ENCODE measurements at places on chromosomes 1 and 21. TPM values are rescaled to one million over a fixed set of nuclear protein-coding genes. Genes with fewer than 3 reads are reported as not detected.

GRCh38 chr1:163085904-163086268 lies 16.7 kb downstream of the RGS4 start:
- no peak for DNase-seq

The LCE1A gene
- not detected for total RNA-seq

GRCh38 chr1:89405275-89405929 lies 41.5 kb downstream of the GBP6 start:
- no peak for DNase-seq

- peak; percentile 93 for DNase-seq
These were observed 79.1 kb downstream of the NDUFS5 start for GRCh38 chr1:39105061-39105840.

GRCh38 chr1:84785271-84786036 lies 95.2 kb upstream of the SSX2IP start:
- DNase-seq = no peak

The FNDC10 gene
- total RNA-seq = 7.4 TPM

- no peak for DNase-seq
These were observed 24.9 kb downstream of the CFAP126 start for GRCh38 chr1:161342821-161343220.

- DNase-seq = no peak
These were observed 203.5 kb upstream of the NEGR1 start for GRCh38 chr1:72485801-72486200.

The C8A gene
- total RNA-seq = not detected

GRCh38 chr1:172155766-172156165 lies 264.7 kb upstream of the C1orf105 start:
- DNase-seq = no peak

DNA sequence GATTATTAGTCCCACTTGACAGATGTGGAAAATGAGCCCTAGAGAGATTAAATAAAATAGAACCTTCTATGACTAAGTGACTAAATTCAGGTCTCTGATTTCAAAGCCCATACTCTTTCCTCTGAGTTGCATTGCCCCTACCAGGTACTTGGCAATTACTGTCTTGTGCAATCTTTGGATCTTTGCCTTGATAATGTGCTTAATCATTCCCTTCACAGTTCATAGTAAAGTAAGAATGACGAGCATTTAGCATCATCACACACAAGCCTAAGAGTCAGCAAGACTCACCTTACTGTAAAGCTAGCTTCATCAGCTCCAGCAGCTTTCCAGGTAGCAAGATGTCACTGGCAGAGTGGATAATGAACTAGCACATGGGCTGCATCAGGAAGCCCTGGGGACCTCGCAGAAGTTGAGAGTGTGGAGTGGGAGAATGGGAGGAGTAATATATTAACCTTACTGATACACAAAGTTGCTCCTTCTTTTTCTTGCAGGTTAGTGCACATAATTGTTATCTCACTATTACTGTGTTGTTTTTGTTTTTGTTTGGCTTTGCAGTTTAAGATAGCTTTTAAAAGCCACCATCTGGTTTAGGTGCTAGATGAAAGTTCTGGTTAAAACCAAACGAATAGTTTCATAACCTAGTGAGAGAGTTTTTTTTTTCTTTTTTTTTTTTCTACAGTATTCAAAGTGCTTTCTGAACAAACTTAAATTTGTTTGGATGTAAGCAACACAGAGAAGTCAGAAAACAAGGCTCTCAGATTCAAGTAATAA lies 71.8 kb downstream of the PBX1 start:
- no peak for DNase-seq

GRCh38 chr1:227781314-227781930 lies 34.1 kb upstream of the PRSS38 start:
- no peak for DNase-seq

DNA sequence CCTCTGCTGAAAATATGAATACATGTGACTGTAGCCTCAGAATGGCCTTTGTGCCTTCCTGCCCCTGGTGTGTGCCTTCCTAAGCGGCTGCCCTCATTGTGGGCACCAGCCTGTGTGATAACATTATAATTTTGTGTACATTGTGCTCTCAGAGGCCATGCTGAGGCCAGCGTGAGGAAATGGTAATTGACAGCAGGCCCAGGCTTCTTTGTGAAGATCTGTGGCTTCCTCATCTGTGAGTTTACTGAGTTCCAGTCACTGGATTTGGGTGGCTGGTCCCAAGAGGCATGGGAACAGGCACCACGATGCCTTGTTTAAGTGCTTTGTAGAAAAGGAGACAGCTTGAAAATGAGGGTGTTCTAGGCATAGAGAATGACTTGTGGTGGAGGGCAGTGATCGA lies 389.3 kb downstream of the OMA1 start:
- DNase-seq = no peak
